Panc1 (cell line): ENCODE measurements at places on chromosomes 7 and 10. TPM values are rescaled to one million over a fixed set of nuclear protein-coding genes. Genes with fewer than 3 reads are reported as not detected.

DNA sequence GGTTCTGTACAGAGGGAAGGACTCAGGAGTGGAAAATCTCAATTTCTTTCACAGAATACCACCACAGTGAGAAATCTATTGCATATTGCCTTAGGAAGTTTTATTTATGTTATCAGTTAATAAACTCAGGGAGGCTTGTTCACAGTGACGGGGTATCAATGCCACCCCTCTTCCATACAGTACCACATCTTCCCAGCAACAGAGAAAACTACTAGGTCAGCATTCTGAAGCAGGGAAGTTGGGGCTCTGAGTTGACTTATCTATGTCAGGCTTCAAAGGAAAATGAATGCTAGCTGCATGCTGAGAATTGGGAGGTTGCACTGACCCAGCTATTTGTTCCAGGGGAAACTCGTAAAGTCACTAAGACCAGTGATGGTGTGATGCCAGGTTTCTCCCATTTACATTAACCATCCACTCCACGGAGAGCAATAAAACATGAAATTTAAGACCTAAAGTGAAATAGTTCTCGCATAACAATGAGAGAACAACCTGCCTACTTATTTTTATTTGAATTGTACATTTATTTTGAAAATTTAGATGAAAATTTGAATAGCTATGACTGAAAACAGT, 266.7 kb downstream of the RNLS start:
- DNase-seq = no peak

The NEURL1 gene
- 0.10 TPM for total RNA-seq

The UBE3C gene
- total RNA-seq = 87.6 TPM

GRCh38 chr10:110834629-110835301, 37.0 kb upstream of the PDCD4 start:
- DNase-seq = no peak

DNA sequence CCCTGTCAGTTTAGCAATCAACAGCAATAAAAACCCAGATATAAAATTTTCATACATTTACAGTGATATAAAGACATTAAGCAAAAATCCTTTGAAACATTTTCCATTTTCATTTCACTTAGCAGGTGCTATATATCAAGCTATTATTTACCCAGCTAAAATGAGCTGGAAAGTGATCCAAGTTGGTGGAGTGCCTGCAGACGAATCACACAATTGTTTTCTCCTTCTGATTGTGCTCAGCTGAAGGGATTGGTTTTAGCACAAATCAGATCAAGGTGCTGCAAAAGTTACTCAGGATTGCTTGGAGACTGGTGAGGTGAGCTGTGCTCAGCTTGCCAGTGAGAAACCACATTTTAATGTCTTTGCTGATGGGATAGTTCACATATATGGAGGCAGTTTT, 138.1 kb downstream of the LRMDA start:
- DNase-seq = no peak

DNA sequence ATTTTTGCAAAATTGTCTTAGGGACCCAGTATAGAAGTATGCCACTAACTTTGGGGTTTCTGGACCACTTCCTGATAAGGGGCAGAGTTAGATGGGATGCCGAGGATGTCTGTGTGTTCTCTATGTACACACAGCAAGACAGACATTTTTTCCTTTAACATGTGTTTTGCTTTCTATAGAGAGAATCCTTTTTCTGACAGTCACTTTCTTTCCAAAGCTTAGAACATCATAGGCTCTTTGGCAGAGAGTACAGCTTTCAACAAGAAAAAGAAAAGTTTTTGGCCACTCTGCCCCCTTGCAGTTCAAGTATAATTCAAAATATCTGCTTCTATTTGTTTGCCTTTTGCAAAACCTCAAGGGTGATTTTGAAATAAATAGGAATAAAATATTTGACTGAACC, 44.1 kb downstream of the PAPSS2 start:
- DNase-seq = no peak

The NFE2L3 gene
- 78.5 TPM for total RNA-seq

DNA sequence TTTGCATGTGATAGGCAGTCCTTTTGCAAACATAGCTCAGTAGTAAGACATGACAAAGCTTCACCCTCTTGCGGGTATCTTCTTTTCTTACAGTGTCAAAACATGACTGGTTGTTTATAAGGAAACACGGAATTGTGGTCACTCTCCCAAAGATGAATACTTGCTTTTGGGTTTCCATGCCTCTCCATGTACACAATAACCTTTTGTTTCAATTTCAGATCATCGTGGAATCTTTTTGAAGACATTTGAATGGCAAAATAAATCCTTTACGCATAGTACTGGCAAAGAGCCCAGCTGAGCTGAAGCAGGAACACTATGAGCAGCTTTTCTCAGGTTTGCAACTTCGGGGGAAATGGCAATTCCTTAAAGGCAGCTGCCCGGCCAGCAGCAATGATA, 156.8 kb upstream of the FRMD4A start:
- DNase-seq = no peak

The LAMB1 gene
- total RNA-seq = 204 TPM

DNA sequence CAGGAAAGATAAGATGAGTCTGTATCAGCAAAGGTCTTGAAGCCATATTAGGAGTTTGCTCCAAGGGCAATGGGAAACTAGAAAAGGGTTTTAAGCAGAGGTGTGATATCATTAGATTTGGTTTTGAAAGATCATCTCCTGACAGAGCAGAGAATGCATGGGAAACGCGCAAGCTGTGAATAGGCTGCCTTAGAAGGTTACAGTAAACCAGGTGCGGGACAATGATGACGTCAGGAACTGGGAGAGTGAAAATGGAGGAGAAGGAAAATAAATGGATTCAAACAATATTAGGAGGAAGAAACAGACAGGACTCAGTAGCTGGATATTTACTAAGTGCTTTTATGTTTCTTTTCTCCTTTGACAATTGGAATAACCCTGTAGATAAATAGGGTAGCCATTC, 50.6 kb downstream of the CACNB2 start:
- no peak for DNase-seq

DNA sequence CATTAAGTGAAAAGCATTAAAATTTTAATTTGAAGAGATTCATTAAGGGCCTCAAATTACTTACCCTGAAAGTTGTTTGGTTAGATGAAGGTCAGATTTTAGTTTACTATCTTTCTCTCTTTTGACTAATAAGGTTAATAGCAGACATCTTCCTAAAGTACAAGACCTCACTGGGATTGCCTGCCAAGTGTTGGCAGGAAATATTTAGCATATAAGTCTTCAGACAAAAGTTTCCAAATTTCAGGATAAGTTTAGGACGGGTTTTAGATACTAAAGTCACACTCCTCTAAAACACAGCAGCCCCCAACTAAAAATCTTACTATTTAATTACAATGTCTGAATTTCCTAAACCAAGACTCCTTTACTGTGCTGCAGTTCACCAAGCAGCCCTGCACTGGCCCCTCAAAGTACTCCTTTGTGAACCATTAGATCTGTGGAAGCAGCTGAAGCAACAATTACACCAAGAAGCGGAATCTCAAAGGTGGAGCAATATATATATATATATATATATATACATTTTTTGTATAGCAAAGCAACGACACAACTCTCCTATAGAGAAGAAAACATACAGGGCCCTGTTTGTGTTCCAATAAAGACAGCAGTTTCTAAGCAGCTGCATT, 91.2 kb upstream of the KCNIP2 start:
- no peak for DNase-seq

The PRPS1L1 gene
- total RNA-seq = not detected

DNA sequence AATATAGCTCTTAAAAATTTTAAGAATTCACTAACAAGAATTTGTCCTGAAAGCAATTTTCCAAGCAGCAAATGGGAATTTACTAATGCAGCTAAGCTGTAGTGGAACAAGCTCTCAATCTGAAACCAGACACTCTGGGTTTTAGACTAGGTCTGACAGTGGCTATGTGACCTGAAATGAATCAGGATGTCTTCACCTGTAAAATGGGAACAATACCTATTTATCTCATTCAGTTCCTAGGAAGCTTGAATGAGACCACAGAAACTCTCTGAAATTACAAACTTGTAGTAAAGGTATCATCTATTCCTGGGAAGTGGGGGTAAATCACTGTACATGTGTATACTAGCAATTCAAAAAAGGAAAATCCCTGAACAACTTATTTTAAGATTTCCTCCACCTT, 1.2 kb downstream of the DNAJC2 start:
- DNase-seq = no peak

GRCh38 chr10:24207341-24207740, 1.6 kb upstream of the KIAA1217 start:
- DNase-seq = no peak

DNA sequence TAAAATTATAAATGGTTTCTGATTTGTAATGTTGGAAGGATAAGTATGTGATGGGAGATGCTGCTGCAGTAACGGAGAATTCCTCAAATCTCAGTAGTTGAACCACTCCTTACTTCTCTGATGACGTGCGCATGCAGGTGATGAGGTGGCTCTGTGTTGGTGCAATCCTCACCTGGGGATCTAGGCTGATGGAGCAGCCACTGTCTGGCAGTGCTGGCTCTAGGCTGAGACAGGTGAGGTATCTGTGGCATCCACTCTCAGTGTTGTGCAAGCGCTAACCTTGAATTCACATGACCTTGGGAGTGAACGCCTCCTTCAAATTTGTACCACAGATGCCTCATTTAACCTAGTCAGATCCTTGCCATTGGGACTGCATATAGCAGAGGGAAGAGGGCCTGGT, 35.0 kb downstream of the LHFPL3 start:
- no peak for DNase-seq
